Dermis blood vessel endothelial cell (primary cell): ENCODE measurements at places on chromosomes 3 and 15. TPM values are rescaled to one million over a fixed set of nuclear protein-coding genes. Genes with fewer than 3 reads are reported as not detected.

TRIM71 gene
- not detected in 2 replicates for total RNA-seq

CA12 gene
- 0.68 and 0.79 TPM in 2 replicates for total RNA-seq

SIAH2 gene
- total RNA-seq: 26.9 and 31.2 TPM in 2 replicates

SH3GL3 gene
- not detected in 2 replicates for total RNA-seq

DNA sequence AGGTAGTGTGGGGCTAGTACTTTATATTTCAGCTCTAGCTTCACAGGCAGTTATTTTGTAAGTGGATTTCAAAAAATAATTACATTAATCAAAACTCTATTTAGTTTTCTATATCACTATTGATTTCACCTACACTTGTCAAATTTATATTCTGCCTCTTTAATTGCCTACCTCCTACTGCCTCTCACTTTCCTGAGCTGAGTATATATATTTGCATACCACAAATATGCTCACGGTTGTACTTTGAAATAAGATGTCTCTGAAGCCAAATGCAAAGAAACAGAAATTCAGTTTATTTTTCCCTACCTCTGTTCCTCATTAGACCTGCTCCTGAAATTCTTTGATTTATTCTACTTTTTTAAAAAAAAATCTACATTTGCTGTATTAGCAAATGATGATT, 309.3 kb upstream of the TGFBR2 start:
- DNase-seq: no peak

DNA sequence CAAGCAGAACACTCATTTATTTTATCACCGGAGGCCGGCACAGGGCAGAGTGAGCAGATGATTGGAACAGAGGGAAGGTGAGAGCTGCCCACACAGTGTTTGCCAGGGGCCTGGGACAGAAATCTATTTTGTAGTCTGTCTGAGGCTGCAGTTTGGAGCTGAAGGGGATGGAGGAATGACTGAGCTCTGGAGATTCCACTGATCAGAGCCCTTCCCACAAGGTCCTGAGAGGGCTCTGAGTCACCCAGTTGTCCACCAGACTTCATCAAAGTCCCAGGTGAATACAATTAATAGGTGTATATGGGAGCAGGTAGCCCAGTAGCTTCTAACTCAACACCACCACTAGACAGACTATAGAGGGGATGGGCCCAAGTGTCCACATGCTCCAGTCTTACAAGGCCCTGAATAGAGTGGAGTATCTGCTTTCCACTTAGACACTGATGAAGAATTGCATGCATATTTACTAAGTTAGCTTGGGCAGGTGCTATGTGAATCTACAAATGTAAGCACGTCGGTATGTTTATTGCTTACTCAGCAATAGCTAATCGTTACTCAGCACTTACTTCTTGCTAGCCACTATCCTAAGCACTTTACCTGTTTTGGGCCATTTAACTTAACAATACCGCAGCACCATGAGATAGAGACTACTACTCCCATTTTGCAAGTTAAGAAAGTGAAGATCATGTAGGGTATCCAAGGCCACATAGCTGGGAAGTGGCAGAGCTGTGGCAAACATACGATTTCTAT, 2.7 kb upstream of the STARD5 start:
- no peak for DNase-seq

GRCh38 chr15:53448232-53449015, 311.0 kb downstream of the WDR72 start:
- no peak for DNase-seq

GRCh38 chr3:140552403-140552802, 125.5 kb upstream of the TRIM42 start:
- DNase-seq: no peak

DNA sequence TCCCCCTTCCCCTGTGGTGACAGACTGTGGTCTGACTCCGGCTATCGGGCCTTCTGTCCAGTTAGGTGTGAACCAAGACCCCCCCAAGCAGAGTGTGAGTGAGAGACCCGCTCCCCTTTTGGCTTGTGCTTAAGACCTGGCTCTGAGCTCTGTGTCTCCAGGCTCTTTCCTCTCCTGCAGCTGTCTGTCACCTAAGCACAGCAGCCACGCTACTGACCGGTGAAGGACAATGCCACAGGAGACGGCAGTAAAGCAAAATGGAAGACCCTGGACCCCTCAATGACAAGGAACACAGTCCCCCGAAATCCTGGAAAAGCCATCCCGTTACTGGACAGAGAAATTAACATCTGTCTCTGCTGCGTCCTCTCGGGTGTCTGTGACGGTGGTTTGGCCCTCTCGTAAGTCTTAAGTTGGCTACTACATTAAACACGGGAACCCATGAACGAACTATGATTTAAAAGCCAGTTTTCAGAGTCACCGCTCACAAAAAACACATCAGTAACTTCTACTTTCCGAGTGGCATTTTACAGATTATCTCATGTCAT, 53.7 kb downstream of the CHSY1 start:
- no peak for DNase-seq

DNA sequence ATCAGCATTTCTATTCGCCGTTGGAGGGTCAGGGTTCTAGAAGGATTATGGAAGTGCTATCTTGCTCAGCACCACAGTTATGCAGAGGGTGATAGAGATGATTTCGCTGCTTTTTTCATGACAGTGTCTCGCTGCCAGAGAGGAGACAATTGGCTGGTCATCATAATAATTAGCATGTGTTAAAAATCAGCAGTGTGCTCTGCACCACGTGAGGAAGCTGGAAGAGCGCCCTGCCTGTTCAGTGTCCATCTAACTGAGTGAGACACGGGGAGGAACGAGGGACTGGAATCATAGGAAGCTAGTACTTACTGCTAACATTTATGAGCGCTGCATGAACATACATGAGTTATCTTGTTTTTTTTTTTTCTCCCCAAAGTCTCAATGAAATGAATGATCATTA, 116.2 kb upstream of the PLAAT1 start:
- no peak for DNase-seq

- no peak for DNase-seq
Observed at GRCh38 chr3:107323723-107324122, 53.5 kb upstream of the CCDC54 start.

DNA sequence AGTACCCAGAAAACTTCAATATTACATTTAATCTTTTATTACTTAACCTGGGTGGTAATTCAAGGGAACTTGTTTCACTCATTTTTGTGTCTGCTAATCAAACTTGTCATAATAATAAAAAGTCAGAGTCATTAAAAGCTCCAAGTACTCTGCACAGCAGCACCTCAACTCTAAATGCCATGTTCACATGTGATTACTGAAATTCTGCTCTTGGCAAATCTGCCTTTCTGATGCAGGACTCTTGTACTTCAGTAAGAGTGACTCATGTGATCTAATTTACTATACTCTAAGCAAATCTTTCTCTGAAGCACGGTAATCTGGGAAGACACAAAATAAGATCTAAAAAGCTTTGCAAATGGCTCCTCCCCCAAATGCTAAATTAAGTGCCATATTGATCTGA, 6.4 kb downstream of the ROBO1 start:
- DNase-seq: no peak

DNA sequence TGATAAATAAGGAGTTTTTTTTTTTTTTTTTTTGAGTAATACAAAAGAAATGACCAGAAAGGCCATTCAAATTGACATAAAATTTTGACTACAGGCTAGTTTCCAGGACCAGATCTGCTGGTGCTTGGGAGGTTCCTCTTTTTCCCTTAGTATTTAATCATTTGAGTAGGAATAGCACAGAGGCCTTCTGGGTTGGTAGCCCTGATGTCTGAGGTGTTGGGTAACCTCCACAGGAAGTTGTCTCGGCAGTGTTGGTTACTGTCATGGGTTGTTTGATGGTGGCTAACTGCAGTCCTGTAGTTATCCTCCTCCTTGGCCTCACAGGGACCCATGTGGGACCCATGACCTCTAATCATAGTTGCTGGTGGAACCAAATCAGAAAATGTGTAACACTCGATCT, 91.1 kb downstream of the USP13 start:
- DNase-seq: no peak

- no peak for DNase-seq
Observed at GRCh38 chr15:62603742-62604141, 438.7 kb upstream of the C2CD4B start.

GRCh38 chr3:52683611-52684010, 2.1 kb downstream of the PBRM1 start:
- DNase-seq: no peak

DNA sequence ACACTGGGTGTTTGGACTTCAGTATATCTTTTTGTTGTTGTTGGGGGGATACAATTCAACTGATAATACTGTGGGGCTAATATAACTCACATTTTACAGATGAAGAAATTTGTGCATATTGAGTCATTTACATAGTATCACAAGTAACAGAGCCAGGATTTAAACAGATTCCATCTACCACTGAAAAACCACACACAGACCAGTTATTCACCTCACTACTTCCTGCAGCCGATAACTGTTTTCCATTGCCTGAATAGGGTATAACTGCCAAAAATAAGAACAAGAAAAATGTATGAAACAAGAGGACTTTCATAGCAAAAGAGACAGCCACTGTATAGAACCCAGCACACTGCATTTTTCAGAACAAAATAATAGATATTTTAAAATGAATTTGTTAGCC, 215.8 kb upstream of the CNTN6 start:
- no peak for DNase-seq

DNA sequence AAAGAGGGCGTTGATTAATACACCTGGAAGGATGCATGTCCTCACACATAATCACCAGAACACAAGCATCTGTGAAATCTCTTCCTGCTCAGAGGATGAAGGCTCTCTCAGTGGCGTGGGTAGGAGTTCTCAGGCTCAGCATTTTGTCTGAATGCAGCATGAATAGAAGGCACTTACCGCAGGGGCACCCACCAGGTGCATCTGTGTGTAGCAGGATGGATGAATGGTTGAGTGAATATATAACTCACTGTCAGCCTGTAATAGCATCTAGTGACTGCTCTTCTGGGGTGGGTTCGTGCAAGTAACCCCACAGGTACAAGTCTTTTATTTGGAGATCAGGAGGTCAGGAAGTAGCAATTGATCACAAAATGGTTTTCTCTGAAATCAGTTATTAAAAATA, 143.0 kb downstream of the SQOR start:
- no peak for DNase-seq

DNA sequence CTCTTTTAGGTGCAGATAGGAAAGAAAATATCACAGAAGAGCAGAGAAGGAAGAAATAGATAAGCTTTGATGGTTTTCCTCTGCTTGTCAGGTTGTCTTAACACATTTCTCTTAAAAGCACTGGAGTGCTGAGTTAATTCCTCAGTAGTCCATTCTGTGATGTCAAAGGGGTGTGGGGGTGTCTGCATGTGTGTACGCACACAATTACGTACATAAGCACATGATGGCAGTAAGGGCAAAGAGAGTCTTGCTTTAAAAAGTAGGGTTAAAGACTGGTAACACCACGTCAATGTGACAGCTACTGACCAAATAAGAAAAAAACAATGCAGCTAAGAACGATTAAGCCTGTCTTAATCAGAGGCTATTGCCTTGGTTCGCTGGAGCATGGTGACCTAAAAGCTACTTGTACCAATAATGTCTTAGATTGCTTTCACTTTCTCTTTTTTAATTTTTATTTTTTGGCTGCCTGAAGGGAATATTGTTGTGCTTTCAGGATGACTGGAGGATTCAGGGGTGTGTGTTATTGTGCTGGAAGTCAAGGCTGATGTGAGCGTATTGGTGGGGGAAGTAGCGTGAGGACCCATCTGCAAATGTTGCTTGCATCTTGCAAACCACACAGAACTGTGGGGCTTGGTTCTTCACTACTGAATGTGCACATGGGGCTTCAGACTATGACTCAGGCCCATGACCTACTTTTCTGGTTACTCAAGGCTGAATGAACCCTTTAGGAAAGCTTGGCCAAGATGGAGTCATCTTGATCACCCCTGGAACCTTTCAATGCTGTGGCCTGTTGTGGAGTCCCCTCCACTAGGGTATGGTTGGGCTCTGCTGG, 417.8 kb upstream of the TPM1 start:
- DNase-seq: no peak
